ENCODE measurements at places on chromosomes 12 and 14.

DNA sequence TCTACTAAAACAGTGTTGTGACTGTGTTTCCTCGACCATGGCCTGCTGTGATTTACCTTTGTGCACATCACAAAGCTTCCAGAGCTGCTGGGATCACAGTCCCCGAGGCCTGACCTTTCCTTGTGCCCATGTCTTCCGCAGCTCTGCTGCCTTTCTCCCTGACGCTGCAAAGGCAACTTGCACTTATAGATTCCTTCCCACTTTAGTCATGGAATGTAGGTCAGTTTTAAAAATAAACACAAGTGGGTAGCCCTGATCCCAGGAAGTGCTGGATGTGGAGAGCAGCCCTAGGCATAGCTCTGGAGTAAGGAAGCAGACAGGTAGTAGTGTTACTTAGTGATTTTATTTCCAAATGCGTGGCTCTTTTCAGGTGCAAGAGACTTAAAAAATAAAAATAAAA, 825.7 kb downstream of the AACS start:
- DNase-seq: peak; percentile 60

GRCh38 chr12:118297284-118297683, 75.4 kb downstream of the TAOK3 start:
- no peak for DNase-seq

DNA sequence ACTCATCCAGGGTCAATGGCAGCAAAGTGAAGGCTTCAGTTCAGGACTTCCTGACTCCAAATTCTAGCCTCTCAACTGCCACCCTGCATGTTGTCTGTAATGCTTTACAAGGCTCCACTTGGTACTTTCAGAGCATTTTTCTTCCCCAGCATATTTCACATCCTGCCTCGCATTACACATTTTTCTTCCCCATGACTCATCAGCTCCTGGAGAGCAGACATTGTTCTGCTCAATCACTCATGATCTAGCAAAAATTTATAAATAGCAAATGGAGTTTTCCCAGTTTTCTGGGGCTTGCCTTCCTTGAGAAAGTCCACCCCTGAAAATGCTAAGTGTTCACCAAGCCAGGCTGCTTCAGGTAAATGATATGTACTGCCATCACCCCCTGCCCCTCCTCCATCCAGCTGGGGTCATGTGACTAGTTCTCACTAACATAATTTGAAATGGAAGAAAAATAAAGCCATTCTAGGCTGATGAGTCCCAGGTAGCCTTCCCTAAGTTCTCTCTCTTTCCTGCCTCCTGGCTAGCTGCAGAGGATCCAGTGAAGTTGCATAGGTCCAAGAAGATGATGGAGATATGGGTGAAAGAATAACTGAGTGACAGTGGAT, 69.4 kb downstream of the ARMH4 start:
- DNase-seq: peak; percentile 28

- DNase-seq: no peak
Observed at GRCh38 chr14:101501341-101501740, 60.0 kb upstream of the DIO3 start.

- no peak for DNase-seq
Observed at GRCh38 chr12:48182631-48183030, 813 bp upstream of the CCDC184 start.

- no peak for DNase-seq
Observed at GRCh38 chr12:24198936-24199671, 249.6 kb upstream of the SOX5 start.

DNA sequence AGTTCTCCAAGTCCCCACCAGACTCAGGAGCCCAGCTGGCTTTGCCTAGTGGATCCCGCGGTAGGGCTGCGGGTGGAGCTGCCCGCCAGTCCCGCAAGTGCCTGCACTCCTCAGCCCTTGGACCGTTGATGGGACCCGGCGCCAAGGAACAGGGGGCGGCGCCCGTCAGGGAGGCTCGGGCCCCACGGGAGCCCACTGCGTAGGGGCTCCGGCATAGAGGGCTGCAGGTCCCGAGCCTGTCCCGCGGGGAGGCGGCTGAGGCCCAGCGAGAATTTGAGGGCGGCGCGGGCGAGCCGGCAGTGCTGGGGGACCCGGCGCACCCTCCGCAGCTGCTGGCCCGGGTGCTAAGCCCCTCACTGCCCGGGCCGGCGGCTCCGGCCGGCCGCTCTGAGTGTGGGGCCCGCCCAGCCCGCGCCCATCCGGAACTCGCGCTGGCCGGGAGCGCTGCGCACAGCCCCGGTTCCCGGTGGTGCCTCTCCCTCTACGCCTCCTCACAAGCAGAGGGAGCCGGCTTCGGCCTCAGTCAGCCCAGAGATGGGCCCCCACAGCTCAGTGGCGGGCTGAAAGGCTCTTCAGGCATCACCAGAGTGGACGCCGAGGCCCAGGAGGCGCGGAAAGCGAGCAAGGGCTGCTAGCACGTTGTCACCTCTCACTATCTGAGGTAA, 452.4 kb upstream of the LRFN5 start:
- no peak for DNase-seq

DNA sequence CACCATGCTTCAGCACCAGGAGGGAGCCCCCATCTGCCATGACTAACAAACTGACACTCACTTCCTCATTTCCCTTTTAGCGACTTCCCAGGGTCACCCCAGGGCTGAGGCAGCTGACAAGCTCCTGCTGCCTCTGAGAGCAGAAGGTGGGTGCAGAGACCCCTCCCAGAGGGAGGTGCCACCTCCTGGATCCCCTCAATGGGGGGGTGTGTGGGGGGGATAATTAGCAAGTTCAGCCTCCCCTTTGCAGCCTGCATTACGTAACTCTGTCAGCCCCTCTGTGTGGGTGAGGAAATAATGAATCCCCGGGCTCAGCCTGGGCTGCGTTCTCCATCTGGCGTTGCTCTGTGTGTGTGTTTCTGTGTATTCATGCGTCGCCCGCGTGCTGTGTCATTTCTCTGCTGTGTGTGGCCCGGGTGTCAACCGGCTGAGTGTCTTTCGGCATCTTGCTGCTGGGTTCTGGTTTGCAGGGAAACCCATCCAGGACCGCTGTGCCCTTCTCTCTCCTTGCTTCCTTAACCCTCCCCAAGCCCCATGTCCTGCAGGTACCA, 28.0 kb downstream of the NOS1 start:
- no peak for DNase-seq

- DNase-seq: no peak
Observed at GRCh38 chr12:131042834-131043245, 89.1 kb downstream of the ADGRD1 start.

DNA sequence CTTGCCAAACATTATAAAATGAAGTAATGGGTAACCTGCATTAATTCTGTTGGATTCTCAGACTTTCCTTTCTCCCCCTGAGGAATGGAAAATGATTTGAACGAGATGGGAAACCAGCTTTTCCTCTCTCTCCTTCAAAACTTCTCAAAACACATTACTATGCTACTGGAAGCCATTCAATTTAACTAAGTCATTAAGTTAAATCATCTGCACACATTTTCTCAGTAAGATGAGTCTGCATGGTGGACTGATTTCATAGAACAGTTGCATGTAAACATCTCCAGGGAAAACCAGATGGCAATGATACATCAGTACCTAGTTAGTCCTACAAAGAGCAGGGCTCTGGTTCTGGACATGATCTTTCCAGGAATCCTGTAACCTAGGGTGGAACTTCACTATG, 59.9 kb downstream of the BMP4 start:
- no peak for DNase-seq

DNA sequence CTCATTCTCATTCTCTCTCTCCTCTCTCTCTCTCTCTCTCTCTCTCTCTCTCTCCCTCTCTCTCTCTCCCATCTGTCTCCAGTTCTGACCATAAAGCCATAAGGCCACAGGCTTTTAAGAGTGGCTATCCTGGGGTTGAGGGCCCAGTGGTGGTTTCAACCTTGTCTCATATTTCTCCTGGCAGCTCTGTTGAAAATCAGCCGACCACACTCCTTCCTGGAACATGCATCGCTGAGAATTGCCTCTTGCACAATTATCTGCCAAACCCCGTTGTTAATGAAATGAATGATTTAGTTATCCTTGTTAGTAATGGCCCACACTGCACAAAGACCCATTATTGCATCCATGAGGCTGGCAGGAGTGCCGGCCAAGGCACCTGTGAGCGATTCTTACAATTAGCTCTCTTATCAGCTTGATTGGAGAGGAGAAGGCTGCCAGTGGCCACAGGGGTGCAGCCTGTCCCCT, 30.4 kb upstream of the KCNA5 start:
- DNase-seq: no peak

DNA sequence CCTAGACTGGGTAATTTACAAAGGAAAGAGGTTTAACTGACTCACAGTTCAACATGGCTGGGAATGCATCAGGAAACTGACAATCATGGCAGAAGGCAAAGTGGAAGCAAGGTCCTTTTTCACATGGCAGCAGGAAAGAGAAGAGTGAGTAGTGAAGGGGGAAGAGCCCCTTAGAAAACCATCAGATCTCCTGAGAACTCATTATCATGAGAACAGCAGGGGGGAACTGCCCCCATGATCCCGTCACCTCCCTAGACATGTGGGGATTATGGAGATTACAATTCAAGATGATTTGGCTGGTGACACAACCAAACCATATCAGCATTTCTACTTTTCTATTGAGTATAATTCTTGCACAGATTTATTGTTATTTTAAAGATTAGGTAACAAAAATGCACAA, 822.1 kb upstream of the FLRT2 start:
- DNase-seq: no peak

DNA sequence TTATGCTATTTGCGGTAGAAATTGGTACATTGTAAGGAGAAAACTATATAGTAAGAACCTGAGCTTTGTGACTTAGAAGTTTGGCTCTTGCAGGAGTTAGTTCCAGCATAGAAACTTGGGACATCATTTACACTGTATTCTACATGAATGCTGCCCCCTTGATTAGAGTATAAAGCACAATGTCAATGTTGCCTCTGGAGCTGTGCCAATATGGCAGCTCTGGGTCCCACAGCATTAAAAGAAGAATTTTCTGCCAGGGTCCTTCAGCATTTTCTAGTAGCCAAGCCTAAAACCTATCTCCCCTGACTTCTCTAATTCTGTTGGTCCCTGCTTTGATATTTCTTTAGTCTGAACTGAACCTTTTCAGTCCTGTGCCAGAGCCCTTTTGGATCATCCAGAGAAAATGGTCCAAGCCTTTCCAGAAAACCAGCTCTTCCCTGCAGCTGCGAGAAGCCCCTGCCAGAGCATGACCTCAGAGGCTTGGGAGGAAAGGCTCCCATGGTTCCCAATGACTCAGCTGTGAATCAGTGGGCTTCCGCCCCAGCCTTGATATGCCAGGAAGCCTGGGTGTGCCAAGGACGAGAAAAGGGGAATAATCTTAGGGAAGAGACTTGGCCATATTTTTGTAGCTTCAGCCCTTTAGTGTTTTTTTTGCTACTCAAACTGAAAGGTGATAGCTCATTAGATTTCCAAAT, 43.2 kb downstream of the PLEKHG7 start:
- no peak for DNase-seq

- DNase-seq: no peak
Observed at GRCh38 chr12:51200806-51201205, 17.1 kb downstream of the POU6F1 start.

- peak; percentile 28 for DNase-seq
Observed at GRCh38 chr14:73239393-73240241, 2.3 kb downstream of the PAPLN start.

DNA sequence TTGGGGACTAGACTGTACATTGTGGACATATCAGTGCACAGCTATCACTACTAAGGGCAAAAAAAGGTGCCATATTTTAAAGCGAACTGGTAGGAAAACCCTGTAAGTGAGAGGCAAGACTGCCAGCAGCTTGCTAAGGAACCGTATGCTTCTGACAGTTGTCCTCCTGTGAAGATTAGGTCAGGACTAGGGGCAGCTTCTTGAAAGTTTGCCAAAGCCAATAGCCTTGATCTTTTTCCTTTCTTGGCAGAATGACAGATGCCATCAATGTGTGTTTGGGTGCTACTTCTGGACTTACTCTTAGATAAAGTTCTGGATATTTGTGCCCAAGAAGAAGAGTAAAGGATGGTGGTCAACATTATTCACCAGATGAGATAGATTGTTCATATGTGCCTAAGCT, 7.4 kb downstream of the DAAM1 start:
- no peak for DNase-seq

GRCh38 chr14:75440733-75441477, 13.1 kb downstream of the JDP2 start:
- no peak for DNase-seq

- peak; percentile 32 for DNase-seq
Observed at GRCh38 chr12:109461846-109462756, 15.0 kb downstream of the KCTD10 start.

GRCh38 chr14:84029246-84029645, 1500.7 kb upstream of the FLRT2 start:
- DNase-seq: no peak

- DNase-seq: no peak
Observed at GRCh38 chr12:16634786-16635185, 28.8 kb upstream of the LMO3 start.

DNA sequence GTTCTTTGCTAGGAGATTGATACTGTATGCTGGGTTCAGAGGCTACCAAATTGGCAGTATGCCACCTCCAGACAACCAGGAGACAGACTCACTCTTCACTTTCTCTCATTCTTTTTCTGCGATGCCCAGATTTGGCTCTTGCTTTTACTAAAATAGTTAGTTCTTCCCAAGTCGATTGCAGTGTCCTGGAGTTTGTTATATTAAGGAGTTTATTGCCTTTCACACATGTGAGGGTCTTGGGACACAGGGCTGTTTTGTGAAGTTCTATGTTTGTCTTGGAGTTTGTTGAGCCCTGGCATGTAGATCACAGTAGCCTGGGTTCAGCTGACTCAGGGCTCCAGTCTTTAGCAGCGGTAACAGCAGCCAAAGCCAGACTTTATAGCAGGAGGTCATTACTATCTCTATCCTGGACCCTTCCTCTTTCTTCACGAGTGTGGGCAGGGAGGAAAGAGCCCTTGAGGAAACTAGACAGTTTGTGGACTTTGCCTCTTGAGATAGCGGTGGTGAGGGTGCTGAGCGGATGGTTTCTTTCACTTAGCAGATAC, 1.6 kb downstream of the MLEC start:
- no peak for DNase-seq

GRCh38 chr14:64720131-64720576, 15.9 kb downstream of the PLEKHG3 start:
- no peak for DNase-seq

GRCh38 chr12:93167841-93168492, 209.8 kb upstream of the NUDT4 start:
- peak; percentile 48 for DNase-seq

- DNase-seq: no peak
Observed at GRCh38 chr14:77844802-77845201, 44.9 kb downstream of the ADCK1 start.

Data from trophoblast cell (in vitro differentiated cells and primary cell).